Skeletal muscle cell (primary cell): ENCODE measurements at places on chromosomes 3 and 15.
A peak's percentile ranks its signal among the peaks of the same experiment; 100 is the strongest.

DNA sequence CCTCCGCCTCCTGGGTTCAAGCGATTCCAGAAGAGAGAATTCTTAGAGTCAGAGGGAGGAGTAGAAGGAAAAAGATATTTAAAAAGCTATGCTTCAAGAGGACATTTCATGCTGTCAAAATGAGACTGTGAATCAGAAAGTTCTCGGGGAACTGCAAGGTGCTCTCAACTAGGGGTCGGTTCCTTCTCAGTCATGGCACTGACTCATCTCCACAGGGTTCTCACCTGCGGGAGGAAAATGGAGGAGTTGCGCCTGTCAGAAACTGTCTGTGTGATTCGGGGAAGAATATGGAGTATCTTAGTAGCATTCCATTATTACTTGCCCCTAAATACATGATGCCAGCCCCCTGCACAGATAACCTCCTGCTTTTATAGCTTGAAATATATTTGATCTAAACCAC, 47.4 kb downstream of the APH1B start:
- no peak for DNase-seq

- DNase-seq: no peak
These were observed 355.5 kb downstream of the NTRK3 start for GRCh38 chr15:87901008-87901407.

DNA sequence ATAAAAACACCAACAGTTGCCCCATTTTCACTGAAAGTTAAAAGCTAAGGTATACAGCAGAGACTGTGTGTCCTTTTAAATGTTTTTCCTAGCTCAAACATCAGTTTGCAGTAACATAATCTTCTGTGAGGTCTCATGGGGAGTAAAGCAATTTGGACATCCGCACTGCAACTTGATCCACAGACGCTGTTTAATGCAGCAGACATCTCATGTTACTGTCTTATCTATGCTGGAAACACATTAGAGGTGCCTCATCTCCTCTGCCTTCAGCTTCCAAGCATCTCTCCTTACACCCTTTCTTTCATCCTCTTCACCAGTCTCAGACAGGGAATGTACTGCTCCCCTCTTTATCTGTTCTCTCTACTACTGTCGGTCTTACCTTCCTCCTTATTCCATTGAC, 53.7 kb upstream of the ATP11B start:
- peak; percentile 43 for DNase-seq

DNA sequence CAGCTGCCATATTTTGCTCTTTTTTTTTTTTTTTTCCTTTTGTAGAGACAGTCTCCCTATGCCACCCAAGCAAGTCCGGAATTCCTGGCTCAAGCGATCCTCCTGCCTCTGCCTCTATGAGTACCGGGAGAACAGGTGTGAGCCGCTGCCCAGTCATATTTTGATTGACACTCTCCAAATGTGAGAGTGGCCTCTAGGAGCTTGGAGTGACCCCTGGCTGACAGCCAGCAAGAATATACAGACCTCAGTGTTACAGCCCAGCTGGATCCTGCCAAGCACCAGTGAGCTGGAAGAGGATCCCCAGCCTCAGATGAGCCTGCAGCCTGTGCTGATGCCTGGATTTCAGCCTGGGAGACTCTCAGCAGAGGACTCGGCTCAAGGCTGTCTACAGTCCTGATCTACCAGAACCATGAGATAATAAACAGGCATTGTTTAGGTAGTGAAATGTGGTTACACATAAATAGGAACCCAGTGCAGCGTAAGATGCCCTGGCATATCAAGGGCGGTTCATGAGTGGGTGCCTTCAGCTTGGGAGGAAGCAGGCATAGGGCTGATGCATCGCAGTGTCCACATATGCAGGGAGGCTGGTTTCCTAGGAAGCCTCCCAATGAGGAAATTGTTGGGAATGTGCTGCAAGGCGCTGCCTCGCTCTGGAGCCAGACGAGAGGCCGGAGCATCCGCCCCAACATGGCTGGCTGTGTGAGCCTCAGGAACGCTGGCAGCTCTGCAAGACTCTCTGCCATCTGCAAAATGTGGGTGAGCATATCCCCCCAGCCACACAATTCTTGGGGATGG, 38.9 kb upstream of the ATP10A start:
- no peak for DNase-seq

DNA sequence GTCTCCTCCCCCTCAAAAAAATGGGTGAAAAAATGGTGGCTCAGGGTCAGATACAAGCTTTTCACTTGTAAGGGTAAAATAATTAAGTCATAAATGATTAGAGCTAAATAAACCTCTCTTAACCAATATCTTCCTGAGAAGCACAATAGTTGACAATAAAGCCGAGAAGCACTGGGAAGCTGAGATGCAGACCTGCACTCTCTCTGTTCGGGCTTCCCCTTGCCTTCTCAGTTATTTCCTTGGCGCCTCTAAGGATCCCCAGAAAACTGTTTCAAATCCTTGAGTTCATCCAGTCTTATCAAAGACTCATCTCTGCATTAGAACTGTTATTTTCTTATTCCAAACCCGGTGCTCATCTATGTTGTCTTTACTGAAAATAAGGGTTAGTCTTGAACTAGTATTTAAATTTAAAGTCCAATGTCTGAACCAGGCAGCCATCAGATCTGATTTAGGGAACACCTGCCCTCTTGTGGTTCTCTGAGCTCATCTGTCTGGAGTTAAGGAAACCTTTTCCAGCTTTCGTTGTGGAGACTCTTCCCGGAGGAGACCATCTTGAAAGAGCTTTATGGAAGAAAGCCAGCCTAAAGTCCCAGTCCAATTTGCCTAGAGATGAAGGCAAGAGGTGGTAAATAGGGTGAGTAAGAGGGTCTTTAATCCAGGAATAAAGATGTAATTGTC, 256.4 kb upstream of the MCTP2 start:
- peak; percentile 13 for DNase-seq

GRCh38 chr3:106332129-106332528, 463.3 kb upstream of the CBLB start:
- no peak for DNase-seq

DNA sequence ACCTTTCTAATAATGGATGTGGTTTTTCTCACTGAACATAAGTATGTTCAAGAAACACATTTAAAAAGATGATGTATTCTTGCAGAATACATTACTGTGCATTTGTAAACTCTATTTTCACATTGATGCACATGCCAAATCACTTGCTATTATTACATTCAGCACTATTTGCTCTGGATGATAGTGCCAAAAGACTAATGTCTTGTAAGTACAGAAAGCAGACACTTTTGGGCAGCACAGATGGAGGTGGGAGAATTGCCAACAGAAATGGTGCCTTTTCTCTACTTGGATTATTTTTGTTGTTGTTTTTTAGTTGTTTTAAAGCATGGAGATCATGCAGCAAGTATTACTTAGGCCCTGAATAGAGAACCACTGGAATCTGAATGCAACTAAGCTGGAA, 10.2 kb upstream of the FGF12 start:
- DNase-seq: no peak

GRCh38 chr3:72338942-72339669, 509.1 kb downstream of the SHQ1 start:
- DNase-seq: peak; percentile 98

DNA sequence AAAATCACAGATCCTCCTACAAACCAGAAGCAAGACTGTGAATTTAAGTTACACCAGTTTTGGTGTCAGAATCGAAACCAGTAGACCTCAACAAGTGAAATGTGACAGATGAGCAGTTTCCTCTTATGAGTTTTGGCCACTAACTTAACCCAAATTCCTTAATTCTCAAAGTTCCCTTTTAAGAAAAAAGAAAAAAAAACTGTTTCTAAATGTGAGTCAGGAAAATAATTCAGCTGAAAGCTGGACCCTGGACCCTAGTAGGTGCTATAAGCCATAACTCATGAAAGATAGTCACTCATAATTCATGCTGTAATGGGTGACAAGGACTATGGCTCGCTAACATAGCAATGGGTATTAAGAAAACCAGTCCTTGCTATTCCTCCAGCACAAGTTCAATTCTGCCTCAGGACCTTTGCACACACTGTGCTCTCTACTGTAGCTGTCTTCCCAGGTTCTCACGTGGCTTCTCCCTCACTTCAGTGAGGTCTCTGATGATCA, 9.0 kb upstream of the THRB start:
- no peak for DNase-seq

DNA sequence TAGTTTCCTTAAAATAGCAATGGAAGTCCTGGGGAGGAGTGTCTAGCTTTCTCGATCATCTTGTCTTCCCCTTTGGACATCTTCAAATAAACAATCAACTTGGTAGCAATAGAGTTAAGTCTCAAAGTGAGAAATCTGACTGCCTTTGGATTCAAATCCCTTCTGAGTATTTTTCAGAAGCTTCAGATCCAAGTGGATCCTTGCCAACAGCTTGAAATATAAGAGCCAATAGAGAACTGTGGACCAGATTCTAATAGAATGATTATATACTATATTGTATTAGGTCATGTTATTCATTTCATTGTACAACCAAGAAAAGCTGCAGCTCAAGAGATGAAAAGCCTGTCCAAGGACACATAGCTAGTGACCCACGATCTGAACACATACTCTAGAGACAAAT, 60.2 kb downstream of the SYNPR start:
- DNase-seq: no peak

GRCh38 chr15:41695750-41696436, 35.7 kb downstream of the MGA start:
- peak; percentile 7 for DNase-seq

DNA sequence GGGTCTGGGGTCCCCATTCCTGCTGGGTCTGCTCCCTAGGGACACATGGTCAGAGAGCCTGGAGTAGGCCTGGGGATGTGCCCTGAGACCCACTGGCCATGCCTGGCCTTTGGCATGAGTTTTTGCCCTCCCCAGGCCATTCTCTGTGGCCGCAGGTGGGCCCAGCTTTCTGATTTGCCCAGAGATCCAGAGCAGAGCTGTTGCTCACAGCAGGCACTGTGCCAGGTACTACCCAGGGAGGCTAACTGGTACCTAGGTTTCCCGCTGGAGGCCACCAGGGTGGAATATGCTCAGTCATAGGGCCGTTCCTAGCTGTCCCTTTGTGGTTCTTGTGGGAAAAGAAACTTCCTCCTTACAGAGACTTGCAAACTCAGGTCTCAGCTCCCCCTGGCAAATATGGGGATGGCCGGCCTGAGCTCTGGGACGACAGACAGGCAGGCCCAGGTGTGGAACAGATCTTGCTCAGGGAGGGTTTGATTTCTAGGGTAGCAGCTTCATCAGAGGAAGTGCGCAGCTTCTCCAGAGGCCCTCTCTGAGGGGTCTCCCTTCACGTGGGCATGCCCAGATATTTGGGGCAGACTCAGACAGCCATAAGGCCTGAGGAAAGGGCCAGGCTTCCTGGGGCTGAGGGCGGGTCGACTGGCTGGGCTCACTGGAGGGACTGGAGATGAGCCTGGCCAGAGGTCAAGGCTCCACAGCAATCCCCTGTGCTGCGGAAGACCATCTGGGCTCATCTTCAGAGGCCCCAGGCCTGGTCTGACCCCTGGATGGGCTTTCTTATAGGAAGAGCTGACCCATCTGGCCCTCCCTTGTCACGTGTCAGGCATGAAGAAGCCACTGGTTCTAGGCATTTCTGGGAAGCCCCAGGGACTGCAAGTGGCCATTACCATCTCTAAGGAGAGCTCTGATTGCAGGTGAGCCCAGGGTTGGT, 28.0 kb downstream of the ACAA1 start:
- no peak for DNase-seq

DNA sequence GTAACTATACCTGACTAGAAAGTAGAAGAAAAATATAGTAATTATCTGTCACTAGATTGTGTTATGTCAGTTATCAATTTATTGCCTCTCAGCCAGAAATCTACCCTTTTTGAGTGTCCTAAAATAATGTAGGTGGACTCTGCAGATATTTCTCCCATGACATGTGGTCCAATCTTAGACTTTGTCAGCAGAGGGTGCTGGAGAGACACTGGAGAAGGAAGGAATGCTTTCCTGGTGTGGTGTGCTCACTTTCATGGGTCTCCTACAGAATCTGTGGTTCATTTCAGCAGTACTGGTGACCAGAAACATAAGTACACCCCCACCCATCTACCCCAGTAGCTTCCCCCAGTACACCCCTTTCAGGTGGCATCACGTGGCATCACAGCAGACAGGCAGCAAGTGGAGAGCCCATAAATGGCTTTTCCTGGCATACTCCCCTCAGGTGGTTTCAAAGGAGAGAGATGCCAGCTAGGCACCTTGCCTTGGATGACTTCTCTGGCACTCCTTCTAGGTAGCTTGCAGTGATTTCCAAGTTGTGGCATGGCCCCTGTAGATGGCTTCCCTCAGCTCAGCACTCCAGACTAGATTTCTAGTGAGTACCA, 114.7 kb downstream of the GADL1 start:
- DNase-seq: no peak

DNA sequence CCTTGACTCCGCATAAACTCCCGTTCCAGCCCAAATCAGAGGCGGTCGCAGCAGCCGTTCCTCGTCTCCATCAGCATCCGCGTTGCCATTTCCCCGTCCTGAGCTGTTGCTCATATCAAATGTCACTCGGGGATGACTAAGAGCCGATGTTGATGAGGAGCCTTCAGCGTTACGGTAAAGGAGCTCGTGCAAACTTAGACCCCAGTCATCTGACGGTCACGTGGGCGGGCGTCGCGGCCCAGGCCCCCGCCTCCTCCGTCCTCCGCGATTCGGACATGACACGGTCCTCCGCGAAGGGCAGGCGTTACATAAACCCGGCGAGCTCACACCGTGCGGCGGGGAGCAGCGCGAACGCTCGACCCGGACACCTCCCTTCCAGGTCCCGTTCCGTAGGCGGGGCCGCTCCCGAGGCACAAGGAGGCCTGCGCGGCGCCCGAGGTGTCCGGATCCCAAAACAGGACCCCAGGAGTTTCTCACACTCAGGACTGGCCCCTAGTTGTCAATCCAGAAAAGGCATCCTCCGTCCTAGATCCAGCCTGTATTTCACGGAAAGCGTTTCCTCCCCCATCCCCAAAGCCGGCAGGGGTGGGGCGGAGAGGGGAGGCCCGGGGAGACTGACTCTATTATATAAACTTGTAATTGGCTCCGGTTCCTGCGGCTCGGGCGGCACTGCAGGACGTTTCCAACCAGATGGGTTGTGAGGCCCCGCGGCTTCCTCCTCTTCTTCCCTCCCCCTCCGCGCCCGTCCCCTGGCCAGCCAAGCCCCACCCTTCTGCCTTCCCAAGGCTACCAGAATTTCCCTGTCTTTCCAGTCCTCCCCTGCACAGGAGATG, 100.0 kb upstream of the IGF1R start:
- DNase-seq: peak; percentile 26
